NCI-H187 treated with DMSO at 0.1 percent for 48 hours (cell line): ENCODE measurements at places on chromosomes 1 and 21.

GRCh38 chr1:62589321-62589720 lies 8.0 kb upstream of the ANGPTL3 start:
- DNase-seq = no peak

GRCh38 chr1:172559572-172560210 lies 26.7 kb downstream of the SUCO start:
- no peak for DNase-seq

GRCh38 chr21:34534522-34534921 lies 22.5 kb upstream of the KCNE1 start:
- no peak for DNase-seq

- DNase-seq = no peak
These were observed 6.9 kb upstream of the RABGAP1L start for GRCh38 chr1:174152427-174152826.

GRCh38 chr1:166884040-166884642 lies 8.1 kb upstream of the TADA1 start:
- DNase-seq = peak; percentile 21

GRCh38 chr1:110449661-110450651 lies 993 bp upstream of the PROK1 start:
- DNase-seq = no peak

DNA sequence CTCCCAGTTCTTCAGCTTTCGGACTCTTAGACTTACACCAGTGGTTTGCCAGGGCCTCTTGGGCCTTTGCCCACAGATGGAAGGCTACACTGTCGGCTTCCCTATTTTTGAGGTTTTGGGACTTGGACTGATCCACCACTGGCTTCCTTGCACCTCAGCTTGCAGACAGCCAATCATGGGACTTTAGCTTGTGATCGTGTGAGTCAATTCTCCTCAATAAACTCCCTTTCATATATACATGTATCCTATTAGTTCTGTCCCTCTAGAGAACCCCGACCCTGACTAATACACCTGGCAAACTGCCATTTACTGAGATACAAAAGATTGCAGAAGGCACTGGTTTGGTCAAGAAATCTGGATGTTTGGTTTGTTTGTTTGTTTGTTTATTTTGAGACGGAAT lies 6.4 kb upstream of the RAB4A start:
- no peak for DNase-seq

- no peak for DNase-seq
These were observed 49.3 kb downstream of the TGFB2 start for GRCh38 chr1:218394416-218394815.

DNA sequence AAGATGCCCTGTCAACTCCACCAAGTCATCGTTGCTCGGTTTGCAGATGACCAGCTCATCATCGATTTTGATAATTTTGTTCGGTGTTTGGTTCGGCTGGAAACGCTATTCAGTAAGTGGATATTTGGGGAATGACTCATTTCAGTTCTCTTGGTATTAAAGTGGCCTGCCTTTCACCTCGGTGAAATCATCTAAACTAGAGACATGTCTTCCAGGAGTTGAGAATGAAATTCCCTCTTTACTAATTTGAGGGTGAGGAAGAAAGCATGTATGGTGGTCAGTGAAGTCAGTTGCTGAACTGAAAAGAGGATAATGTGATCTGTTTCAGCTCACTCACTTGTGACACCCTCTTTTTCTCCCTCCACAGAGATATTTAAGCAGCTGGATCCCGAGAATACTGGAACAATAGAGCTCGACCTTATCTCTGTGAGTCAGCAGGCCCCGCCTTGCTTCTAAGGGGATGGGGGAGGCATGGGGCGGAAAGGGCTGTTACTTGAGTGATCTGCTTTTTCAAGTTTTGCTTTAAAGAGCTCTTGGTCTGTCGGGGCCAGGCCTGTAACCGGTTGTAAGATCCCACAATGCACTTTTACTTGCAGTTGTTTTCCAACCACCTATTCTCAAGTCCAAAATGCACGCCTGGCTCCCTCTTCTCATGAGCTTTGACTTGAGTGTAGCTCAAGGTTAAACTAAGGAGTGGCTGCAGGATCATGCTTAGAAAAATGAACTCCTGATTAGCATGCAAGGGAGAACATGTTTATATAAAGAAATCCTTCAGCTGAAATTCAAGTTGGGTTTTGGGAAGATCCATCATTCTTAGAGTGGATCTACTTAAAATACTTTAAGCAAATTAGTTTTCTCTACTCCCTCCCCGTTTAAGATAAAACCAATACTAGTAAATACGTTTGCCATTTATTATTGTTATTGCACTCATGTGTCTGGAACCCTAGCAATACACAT lies 59.8 kb downstream of the CAPN2 start:
- no peak for DNase-seq

- no peak for DNase-seq
These were observed 213.5 kb upstream of the PTGFR start for GRCh38 chr1:78277253-78277652.

DNA sequence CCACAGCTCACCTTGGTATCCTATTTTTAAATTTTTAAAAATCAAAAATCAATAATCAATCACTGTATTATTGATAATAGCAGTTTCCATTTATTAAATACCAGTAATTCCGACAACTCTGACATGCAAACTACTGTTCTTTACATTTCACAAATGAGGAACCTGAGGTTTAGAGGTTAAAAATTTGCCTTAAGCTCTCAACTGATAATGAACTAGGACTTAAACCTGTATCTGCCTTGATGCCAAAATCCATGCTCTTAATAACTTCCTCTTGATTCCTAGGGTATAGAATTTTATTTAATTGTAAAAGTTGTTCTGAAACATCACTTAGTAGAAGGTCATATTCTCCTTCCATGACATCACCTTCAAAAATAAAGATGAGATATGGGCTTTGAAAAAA lies 5.6 kb downstream of the ARHGAP29 start:
- no peak for DNase-seq
